ENCODE measurements at places on chromosomes 16 and 17. TPM values are rescaled to one million over a fixed set of nuclear protein-coding genes. Genes with fewer than 3 reads are reported as not detected.
A peak's percentile ranks its signal among the peaks of the same experiment; 100 is the strongest.

DNA sequence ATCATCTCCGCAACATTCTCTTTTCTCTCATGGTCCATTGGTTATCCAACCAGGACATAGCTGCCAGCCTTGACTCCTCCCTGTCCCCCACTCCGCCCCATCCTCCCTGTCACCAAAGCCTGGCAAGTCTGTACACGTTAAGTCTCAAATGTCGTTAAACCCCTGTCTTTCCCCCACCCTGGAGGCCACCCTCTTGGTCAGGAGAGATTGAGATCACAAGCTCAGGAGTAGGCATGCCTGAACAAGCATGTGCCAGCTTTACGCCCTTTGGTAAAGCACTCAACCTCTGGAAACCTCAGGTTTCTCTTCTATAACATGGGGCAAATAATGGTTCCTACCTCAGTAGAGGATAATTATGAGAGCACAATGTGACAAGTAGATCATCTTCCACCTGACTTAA, 38.1 kb upstream of the CCL1 start:
- DNase-seq: no peak

GRCh38 chr17:63531022-63531965, 8.1 kb downstream of the KCNH6 start:
- DNase-seq: no peak

DNA sequence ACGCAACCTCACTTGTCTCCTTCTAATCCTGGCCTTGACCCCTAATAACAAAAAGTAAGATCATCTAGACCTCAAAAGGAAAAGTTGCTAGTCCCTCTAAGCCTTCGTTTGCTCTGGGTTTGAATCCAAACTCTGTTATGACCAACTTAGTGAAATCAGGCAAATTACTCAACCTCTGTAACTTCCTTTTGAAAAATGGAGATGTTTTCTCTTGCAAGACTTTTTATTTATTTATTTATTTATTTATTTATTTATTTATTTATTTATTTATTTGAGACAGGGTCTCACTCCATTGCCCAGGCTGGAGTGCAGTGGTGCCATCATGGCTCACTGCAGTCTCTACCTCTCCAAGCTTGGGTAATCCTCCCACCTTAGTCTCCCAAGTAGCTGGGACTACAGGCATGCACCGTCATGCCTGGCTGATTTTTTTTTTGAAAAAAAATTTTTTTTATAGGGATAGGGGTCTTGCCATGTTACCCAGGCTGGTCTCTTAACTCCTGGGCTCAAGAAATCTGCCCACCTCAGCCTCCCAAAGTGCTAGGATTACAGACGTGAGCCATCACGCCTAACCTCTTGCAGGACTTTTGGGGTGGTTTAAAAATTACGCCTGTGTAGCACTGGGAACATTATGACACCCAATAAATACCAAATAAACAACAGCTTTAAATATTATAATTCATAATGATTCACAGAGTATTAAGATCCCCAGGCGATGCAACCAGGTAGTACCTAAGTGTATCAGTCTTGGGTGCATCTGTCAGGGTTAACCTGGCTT, 63.4 kb downstream of the PITPNC1 start:
- DNase-seq: no peak

GRCh38 chr17:54867634-54868033, 33.0 kb upstream of the TOM1L1 start:
- DNase-seq: peak; percentile 81

GRCh38 chr17:40461732-40462342, 18.6 kb downstream of the IGFBP4 start:
- DNase-seq: no peak

GRCh38 chr17:35539659-35540026, 2.2 kb upstream of the SLFN12L start:
- no peak for DNase-seq

GRCh38 chr17:39738568-39738901, 797 bp downstream of the GRB7 start:
- no peak for DNase-seq

GRCh38 chr17:38600906-38601305, 4.8 kb downstream of the SRCIN1 start:
- no peak for DNase-seq

GRCh38 chr17:18246880-18247612, 11.5 kb downstream of the FLII start:
- no peak for DNase-seq

GRCh38 chr17:40886090-40886489, 1.0 kb upstream of the KRT20 start:
- no peak for DNase-seq

GRCh38 chr16:84585467-84585866, 32.4 kb downstream of the COTL1 start:
- DNase-seq: no peak

- no peak for DNase-seq
These were observed 396.7 kb upstream of the MAF start for GRCh38 chr16:79997257-79997656.

- no peak for DNase-seq
These were observed 67.4 kb upstream of the SOX9 start for GRCh38 chr17:72053449-72053848.

GRCh38 chr17:66950886-66951604, 13.5 kb upstream of the CACNG4 start:
- DNase-seq: no peak

DNA sequence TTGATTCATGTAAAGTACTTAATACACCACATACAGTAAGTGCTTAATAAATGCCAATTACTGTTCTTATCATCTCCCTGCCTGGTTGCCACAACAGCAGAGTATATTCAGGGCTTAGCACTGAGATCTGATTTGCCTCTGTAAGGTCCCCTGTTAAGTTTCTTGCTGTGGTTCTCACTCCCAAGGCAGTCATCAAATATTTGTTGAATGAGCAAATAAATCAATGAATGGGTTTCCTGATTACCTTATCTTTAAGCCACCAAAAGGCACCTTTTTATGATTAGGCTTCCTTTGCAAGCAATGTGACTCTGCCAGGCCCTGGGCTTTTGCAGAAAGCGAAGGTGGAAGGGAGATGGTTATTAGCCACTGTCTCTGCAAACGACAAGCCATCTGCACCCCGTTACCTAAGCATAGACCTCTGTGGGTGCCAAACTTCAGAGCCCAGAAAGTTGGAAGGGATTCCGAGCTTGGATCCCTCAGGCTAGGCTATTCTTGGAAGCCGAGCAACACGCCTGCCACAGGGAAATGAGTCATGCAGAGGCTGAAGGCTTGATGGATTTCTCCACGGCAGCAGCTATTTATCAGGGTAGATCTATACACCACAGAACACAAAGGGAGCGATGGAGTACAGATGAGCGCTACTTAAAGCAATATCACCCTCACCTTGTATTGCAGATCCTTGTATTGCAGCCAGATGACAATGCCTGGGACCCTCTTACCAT, 102.0 kb downstream of the GRIN2A start:
- DNase-seq: no peak

DNA sequence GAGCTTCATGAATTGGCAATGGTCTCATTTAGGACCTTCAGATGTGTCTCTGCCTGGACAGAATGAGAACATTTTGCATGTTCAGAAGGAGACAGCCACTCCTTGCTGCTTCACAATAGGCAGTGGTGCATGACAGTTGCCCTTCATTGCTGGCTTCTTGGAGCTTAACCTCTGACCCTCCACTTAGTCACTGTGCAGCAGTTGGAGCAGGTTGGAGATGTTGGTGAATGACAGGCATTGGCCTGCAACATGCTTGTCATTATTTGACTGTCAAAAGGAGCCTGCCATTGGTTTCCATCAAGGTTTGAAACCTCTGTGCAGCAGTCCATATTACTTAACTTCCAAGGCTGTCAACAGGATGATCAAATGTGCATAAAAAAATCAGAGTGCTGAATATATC, 22.7 kb downstream of the FTO start:
- no peak for DNase-seq

DNA sequence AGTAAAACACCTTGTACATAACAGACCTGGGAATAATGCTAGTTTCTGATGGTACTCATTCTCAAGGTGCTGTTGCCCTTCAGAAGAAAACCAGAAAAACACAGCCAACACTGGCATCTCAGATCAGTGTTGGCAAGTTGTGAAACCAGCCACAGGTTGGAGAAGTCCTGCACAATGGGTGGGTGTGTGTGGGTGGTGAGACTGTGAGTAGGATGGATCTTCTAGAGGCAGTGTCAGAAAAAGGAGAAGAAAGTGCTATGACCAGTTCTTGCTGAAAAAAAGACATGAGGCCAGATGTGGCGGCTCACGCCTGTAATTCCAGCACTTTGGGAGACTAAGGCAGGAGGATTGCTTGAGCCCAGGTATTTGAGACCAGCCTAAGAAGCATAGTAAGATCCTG, 35.2 kb upstream of the SMIM36 start:
- no peak for DNase-seq

DNA sequence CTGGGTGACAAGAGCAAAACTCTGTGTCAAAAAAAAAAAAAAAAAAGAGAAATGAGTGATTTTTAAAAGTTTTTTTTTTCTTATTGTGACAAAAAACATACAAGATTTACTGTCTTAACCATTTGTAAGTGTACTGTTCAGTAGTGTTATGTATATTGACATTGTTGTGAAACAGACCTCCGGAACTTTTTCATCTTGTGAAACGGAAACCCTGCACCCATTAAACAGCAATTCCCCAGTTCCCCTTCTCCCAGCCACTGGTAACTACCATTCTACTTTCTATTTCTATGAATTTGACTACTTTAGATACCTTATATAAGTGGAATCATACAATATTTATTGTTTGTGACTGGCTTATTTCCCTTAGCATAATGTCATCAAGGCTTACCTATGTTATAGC, 18.7 kb downstream of the DUS2 start:
- no peak for DNase-seq

DNA sequence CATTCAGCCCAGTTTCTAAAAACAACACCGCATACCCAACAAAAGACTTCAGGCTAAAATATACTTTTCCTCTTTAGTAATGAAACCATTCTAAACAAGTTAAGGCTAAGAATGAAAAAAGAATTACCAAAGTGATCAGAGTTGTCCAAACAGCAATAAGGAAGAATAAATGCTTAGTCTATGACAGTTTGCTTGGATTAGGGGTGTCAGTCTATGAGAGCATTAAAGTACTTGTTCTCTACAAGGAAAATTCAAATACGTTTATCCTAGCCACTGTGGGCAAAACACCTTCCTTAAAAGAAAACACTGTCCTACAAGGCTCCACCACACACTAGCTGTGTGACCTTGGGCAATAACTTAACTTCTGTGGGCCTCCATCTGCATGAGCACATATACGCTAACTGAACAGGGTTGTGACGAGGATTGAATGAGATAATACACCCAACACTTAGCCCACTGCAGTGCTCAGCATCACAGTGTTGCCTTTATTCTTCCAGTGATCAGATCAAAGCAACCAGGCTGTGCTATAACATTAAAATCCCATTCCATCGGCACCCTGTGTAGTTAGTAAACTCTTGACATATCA, 53.6 kb downstream of the TEX2 start:
- DNase-seq: no peak

GRCh38 chr16:69890114-69890891, 60.8 kb upstream of the CLEC18A start:
- no peak for DNase-seq

GRCh38 chr17:57782062-57782490, 37.0 kb upstream of the CCDC182 start:
- no peak for DNase-seq

DNA sequence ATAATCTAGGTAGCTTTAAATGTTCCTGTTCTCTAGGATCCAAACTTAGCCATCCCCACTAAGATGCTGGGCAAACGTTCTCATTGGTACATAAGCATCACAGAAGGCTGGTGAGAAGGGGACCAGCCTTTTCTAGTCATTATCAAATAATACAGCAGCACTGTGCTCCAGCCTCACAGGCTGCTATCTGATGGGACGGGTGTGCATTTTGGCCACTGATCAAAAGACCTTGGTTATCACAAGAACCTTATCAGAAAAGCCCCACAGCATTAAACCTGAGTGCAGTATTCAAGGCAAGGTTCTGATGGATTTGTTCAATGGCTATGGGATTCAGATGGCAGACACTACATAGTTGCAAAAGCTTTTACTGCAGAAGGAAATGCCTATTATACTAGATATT, 19.1 kb upstream of the KPNB1 start:
- no peak for DNase-seq

TP53TG3F gene
- total RNA-seq: not detected

CORO1A gene
- total RNA-seq: 17.2 TPM

RRAD gene
- total RNA-seq: 64.9 TPM

HOXB5 gene
- 0.17 TPM for total RNA-seq

SYT17 gene
- 5.0 TPM for total RNA-seq

FA2H gene
- total RNA-seq: not detected

C17orf50 gene
- total RNA-seq: not detected

WNK4 gene
- 2.9 TPM for total RNA-seq

CCL8 gene
- not detected for total RNA-seq

KRTAP4-1 gene
- not detected for total RNA-seq

TK2 gene
- total RNA-seq: 33.5 TPM

LPO gene
- total RNA-seq: not detected

ITGB3 gene
- 50.5 TPM for total RNA-seq

VAT1L gene
- 2.8 TPM for total RNA-seq

BRIP1 gene
- 0.42 TPM for total RNA-seq

GNGT2 gene
- not detected for total RNA-seq

All from esophagus muscularis mucosa (tissue), 4 donors.